ENCODE measurements at places on chromosomes 12 and 14.

DNA sequence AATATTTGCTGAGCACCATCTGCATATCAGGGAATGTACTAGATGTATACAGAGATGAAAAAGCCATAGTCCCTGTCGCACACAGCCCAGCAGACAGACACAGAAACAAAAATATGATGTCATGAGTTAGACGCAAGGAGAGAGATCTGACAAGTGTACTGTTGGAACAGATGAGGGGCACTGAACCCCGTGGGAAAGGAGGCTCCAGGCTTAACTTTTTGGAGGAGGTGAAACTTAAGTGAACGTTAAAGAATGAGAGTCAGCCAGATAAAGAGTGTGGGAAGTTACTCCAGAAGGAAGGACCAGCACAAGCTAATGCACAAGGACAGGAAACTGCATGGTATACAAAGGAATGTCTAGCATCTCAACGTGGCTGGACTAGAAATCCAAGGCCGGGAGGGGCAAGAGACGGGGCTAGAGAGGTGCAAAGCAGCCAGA, 2.5 kb upstream of the ACTN1 start:
- peak; percentile 35 for DNase-seq

DNA sequence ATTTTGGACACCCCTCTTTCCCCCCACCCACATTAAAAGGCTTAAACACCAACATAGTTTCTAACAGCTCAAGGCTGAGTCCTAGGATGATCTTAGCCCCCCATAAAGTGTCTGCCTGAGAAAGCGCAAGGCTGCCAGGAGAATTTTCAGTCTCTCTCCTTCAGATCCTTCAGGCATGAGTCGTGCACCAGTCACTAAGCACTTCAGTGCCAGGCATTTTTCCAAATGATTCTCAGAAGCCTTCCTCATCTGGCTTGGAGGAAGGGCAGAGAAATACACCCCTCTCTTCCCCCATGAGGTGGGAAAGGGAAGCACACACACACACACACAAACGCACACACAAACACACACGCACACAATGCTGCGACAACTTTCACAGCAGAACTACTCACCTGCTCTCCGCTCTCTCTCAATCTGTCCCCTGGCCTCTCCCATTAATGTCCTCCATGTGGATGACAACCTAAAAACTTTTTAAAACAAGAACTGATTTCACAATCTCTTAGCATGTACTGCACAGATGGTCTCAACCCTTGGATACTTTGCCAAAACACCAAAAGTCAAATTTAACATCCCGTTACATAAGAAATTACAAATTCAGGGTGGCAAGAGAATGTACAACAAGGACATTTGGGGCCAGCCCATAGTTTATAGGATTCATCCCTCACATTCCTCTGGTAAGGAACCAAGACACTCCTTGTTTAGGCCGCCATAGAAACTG, 49.8 kb downstream of the CKAP4 start:
- no peak for DNase-seq

DNA sequence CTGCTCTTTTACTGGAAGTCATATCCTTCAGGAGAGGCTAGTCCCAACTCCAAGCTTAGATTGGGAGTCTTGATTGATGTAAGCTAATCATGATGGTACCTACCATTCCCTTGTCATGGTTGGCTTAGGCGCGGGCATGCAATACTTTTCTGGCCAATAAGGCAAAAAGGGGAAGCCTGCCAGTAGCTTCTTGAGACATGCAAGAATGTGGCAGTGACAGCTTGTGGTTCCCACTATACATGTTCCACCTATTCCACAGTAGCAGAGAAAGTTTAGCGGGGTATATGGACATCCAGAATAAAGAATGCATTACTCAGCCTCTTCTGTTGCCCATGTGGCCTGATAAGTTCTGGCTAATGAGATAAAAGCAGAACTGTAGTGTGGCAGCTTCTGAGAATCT, 55.0 kb downstream of the AP5M1 start:
- no peak for DNase-seq

DNA sequence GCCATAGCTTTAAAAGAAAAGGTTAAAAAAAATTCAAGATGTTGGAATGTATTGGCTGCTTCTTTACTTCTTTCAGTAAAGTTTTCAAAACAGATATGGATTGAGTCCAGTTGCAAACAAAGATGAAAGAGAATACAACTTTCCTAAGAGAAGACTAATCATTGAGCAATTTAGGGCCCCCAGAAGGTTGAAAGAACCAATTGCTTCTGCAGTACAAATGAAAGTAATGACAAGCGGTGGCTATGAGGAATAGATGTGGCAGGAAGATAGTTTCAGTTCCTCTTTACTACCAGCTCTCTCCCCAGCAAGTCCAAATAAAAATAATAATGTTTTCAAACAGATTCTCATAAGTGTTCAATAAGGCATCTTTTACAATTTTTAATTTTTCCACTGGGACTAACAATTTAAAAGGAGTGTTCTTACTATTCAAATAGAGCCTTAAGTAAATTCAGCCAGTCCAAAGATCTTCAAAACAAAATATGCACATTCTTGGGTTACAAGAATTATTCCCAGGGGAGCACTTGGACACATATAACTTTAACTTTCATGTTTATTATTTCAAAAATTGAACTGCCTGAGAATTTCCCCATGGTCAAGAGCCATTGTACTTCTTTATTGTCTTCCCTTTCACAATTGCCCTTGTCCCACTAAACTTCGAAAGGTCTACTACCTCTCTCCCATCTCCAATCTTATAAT, 62.3 kb upstream of the PPP1R12A start:
- no peak for DNase-seq

GRCh38 chr14:87999277-87999676, 5.7 kb upstream of the GPR65 start:
- no peak for DNase-seq

Measured in spleen (tissue), 13 donors.